Hair follicular keratinocyte (primary cell): ENCODE measurements at places on chromosomes 5 and 9. TPM values are rescaled to one million over a fixed set of nuclear protein-coding genes. Genes with fewer than 3 reads are reported as not detected.

SLC45A2 gene
- not detected in 2 replicates for total RNA-seq

GRXCR2 gene
- total RNA-seq = not detected in 2 replicates

PRELID2 gene
- 6.5 and 6.6 TPM in 2 replicates for total RNA-seq

SIT1 gene
- total RNA-seq = not detected in 2 replicates

AK1 gene
- 34.4 and 45.3 TPM in 2 replicates for total RNA-seq

GPX8 gene
- total RNA-seq = 28.5 and 40.4 TPM in 2 replicates

COL23A1 gene
- total RNA-seq = 0.16 TPM in 1 of 2 replicates, not detected in the other

OR5C1 gene
- not detected in 2 replicates for total RNA-seq

TMEM161B gene
- 9.3 and 11.6 TPM in 2 replicates for total RNA-seq

DIPK1B gene
- 0.08 and 0.47 TPM in 2 replicates for total RNA-seq

ZNF354C gene
- total RNA-seq = 2.9 and 3.0 TPM in 2 replicates

TMEM174 gene
- total RNA-seq = not detected in 2 replicates

SAXO1 gene
- not detected in 2 replicates for total RNA-seq

LRRC70 gene
- total RNA-seq = not detected in 2 replicates

PCDHA13 gene
- total RNA-seq = not detected in 2 replicates

NDOR1 gene
- 9.0 and 11.4 TPM in 2 replicates for total RNA-seq

POC5 gene
- total RNA-seq = 12.9 and 19.0 TPM in 2 replicates

ROR2 gene
- not detected in 2 replicates for total RNA-seq

SCGB3A2 gene
- total RNA-seq = not detected in 2 replicates

GGTA1 gene
- total RNA-seq = not detected in 2 replicates

GABRA6 gene
- total RNA-seq = not detected in 2 replicates

GNA14 gene
- not detected in 2 replicates for total RNA-seq

RASGRF2 gene
- under 0.01 and 0.15 TPM in 2 replicates for total RNA-seq

BAAT gene
- not detected in 2 replicates for total RNA-seq

NDFIP1 gene
- 42.0 and 59.8 TPM in 2 replicates for total RNA-seq

SVEP1 gene
- 0.04 and 1.6 TPM in 2 replicates for total RNA-seq

PGM5 gene
- not detected in 2 replicates for total RNA-seq

UAP1L1 gene
- total RNA-seq = 1.2 and 3.8 TPM in 2 replicates

C9 gene
- total RNA-seq = 0.08 TPM in 1 of 2 replicates, not detected in the other

PCDH12 gene
- total RNA-seq = 0.04 and 0.16 TPM in 2 replicates

SWI5 gene
- 27.8 and 38.7 TPM in 2 replicates for total RNA-seq

PPP1R26 gene
- 20.7 and 30.8 TPM in 2 replicates for total RNA-seq

LCN15 gene
- not detected in 2 replicates for total RNA-seq

GARIN3 gene
- total RNA-seq = not detected in 2 replicates

TCF7 gene
- 2.2 and 3.4 TPM in 2 replicates for total RNA-seq

SMIM33 gene
- not detected in 2 replicates for total RNA-seq

TYRP1 gene
- total RNA-seq = not detected in 2 replicates

CCL21 gene
- 0.31 TPM in 1 of 2 replicates, not detected in the other for total RNA-seq

DMRT2 gene
- total RNA-seq = not detected in 2 replicates

CCNG1 gene
- 104 and 111 TPM in 2 replicates for total RNA-seq

PCDHGC5 gene
- 1.2 and 5.0 TPM in 2 replicates for total RNA-seq

PCDHGA1 gene
- total RNA-seq = not detected in 2 replicates

TLX3 gene
- total RNA-seq = 0.23 TPM in 1 of 2 replicates, not detected in the other

PHF24 gene
- 0.27 and 0.62 TPM in 2 replicates for total RNA-seq

GIN1 gene
- total RNA-seq = 2.0 and 13.6 TPM in 2 replicates

SLC27A6 gene
- total RNA-seq = 1.5 TPM in 2 replicates

WDR5 gene
- 24.1 and 37.4 TPM in 2 replicates for total RNA-seq

ANKRD34B gene
- total RNA-seq = not detected in 2 replicates

REEP5 gene
- total RNA-seq = 50.9 and 57.7 TPM in 2 replicates

ABLIM3 gene
- 5.5 and 7.2 TPM in 2 replicates for total RNA-seq

BASP1 gene
- total RNA-seq = 154 and 155 TPM in 2 replicates

ASPN gene
- total RNA-seq = 0.08 TPM in 1 of 2 replicates, not detected in the other

AFAP1L1 gene
- 10.5 and 14.4 TPM in 2 replicates for total RNA-seq

DTWD2 gene
- total RNA-seq = 4.4 and 6.0 TPM in 2 replicates
